ENCODE measurements at places on chromosomes 5 and 9.

DNA sequence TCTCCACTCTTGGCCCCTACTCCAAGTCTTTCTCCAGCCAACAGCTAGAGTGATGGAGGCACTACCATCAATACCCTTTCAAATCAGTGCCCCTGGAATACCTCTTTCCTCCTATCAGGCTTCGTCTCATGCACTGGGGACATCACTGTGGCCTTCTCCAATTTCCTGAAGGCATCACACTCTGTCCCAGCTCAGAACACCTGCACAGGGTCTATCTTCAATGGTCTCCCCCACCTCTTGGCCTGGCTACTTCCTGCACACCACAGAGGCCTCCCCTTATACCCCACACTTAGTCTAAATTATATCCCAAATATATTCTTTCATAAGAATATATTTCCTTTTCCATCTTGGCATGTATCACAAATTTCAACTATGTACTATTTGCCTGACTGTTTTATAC is 34.5 kb downstream of the ECPAS start:
- DNase-seq: no peak

GRCh38 chr9:95100071-95100627 is 217.4 kb downstream of the FANCC start:
- no peak for DNase-seq

GRCh38 chr9:7186175-7186574 is 428.4 kb downstream of the KDM4C start:
- DNase-seq: peak; percentile 9

- DNase-seq: no peak
Measured at GRCh38 chr5:83973925-83974815, 253.5 kb upstream of the HAPLN1 start.

DNA sequence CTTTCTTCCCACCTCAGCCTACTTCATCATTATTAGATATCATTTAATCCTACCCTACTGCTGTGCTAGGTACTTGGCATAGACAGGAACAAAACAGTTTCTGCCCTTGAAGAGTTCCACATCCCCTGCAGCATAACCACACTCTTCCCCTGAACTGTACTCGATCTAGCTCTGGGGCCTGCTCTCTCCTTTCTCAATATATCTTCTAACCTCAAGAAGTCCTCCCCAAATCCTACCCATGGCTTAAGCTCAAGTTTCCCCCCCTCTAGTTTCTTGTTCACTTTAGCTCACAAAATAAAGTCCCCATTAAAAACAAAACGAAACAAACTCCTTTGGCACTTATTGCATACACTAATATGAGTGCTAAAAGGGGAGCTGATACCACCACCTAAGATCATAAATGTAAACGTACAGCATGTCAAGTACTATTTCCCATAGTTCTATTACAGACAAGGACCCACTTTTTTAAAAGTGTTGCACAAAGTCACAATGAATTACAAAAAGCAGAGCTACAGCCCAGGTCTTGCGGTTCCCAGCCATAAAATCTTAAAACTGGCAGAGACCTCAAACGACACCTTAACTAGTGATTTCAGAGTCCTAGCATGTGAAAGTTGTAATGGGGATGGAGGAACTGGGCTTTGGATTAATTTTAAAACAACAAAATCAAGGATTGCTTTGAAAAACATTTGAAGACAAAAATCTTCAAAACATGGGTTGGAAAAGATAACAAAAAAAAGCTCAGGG is 80.7 kb downstream of the PTPDC1 start:
- peak; percentile 53 for DNase-seq

DNA sequence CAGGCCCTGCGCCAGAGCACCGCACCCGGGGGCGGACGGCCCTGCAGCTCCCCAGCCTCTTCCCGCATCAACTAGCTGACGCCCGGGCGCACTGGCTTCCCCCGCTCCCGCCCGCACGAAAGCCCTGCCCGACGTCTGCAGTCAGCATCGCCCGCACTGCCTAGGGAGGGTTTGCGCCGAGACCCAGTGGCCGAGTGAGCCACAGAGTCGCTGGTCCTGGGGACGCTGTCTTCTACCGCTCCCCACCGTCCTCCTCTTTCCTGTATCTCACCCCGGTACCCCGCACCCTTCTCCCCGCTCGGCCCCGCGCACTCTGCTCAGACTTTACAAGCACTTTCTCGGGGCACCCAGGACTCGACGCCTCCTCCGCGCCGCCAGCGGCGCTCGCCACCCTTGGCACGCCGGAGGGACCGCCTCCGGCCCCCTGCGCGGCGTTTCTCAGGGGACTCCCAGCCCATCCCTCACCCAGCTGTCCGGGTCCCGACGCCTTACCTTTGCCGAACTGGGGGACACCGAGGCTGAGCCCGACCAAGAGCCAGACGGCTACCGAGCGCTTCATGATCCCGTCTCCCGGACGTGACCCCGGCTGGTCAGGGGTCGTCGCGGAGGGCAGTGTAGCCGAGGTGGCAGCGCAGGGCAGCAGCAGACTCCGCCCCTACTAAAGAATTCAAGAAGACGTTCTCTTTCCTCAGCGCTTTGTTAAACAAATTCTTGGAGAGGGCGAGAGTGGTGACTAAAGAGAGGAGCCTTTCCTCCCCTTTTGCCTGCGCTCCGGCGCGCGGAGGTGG is 670 bp downstream of the EDIL3 start:
- DNase-seq: no peak

GRCh38 chr5:177595991-177596774 is 3.7 kb upstream of the B4GALT7 start:
- DNase-seq: no peak

DNA sequence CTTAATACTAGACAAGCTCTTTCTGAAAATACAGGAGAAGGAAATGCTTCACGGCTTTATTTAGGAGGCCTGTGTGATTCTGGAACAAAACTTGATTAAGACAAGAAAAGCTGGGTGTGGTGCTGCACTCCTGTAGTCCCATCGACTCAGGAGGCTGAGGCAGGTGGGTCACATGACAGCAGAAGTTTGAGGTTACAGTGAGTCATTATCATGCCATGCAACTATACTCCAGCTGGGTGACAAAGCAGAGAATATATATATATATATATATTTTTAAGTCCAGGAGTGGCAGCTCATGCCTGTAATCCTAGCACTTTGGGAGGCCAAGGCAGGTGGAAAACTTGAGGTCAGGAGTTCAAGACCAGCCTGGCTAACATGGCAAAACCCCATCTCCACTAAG is 33.1 kb upstream of the SPIN1 start:
- no peak for DNase-seq

DNA sequence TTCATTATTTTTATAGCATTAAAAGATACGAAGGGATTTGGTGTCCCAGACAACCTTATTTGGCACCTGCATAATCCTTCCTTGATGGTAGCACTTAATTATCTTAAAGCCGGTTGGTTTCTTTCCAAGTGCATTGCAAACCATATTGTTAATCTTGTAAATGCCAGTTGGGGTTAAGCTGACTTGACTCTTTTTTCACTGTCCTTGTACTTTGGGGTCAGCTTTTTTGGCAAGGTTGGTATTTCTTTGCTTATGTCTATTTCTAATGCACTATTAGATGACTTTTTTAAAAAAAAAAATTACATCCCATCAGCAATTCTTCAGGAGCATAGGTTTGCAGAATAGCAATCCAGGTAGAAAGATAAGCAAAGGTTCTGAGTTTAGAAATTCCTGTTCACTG is 466.8 kb upstream of the TLE4 start:
- DNase-seq: no peak

GRCh38 chr9:106869458-106869857 is 6.5 kb downstream of the ZNF462 start:
- no peak for DNase-seq

DNA sequence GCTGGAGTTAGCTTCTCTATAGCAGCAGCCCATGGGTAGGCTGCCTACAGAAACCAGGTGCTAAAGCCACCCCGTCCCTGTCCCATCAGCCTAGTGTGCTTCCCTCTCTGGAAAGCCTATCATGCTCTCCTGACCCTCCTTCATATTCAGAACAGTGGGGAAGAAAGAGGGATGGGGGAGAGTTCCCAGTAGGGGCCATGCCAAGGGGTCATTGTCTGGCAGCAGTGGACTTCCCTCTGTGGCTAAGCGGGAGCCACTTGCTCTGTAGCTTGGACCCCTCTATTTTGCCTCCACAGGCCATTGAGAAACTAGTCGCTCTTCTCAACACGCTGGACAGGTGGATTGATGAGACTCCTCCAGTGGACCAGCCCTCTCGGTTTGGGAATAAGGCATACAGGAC is 17.5 kb downstream of the PTPA start:
- DNase-seq: no peak

- no peak for DNase-seq
Measured at GRCh38 chr5:168291342-168291963, at the start of gene WWC1. Gene WWC1 (plus strand): TSS chr5:168291645. CDS start chr5:168292153, 508 bp downstream.

DNA sequence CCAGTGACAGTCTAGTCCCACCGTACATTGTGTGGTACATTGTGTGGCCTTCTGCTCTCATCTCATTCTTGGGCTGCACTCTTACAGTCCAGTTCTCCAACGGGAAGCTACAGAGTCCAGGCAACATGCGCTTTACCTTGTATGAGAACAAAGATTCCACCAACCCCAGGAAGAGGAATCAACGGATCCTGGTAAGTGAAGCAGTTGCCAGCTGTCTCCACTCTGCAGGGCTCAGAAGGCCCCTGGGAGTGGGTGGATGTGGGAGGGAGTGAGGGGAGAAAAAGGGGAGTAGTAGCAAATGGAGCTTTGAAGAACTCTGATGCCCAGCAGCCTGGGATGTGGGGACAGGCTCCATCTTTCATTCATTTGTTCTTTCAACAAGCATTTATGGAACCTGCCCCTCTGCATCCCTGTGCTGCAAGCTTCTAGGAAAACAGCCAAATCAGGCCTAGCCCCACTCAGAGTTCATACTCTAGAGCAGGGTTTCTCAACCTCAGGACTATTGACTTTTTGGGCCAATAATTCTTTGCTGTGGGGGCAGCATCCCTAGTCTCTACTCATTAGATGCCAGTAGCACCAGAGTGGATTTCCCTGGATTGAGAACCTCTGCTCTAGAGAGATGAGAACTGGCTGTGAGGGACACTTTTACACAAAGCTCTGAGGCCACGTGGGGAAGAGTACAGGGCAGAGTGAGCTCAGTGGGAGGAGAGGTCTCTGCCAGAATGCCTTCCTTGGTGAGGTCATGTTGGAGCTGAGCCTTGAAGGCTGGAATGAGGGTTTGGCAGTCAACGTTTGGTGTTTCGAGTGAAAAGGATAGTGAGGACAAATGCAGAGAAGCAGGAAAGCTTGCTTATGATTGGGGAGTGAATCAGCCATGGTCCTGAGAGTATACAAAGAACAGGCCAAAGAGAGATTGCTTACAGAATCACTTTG is 1.1 kb downstream of the POLR1E start:
- DNase-seq: no peak

DNA sequence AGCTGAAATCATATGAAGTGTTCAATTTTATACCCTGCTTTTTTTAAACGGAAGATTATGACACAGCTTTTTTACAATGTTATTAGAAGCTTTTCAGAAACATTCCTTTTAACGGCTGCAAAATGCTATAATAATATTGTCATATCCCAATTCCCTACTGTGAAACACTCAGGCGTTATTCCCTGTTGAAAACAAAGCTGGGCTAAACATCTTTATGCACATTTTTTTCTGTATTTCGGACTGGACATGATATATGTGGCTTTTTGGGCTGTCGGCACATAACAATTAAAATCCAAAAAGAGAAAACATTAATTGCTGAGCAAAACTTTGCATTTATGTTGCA is 12.0 kb upstream of the CTSL start:
- no peak for DNase-seq

- no peak for DNase-seq
Measured at GRCh38 chr9:92978345-92978875, 31.1 kb downstream of the FGD3 start.

- DNase-seq: no peak
Measured at GRCh38 chr9:13750639-13751038, 471.1 kb upstream of the MPDZ start.

DNA sequence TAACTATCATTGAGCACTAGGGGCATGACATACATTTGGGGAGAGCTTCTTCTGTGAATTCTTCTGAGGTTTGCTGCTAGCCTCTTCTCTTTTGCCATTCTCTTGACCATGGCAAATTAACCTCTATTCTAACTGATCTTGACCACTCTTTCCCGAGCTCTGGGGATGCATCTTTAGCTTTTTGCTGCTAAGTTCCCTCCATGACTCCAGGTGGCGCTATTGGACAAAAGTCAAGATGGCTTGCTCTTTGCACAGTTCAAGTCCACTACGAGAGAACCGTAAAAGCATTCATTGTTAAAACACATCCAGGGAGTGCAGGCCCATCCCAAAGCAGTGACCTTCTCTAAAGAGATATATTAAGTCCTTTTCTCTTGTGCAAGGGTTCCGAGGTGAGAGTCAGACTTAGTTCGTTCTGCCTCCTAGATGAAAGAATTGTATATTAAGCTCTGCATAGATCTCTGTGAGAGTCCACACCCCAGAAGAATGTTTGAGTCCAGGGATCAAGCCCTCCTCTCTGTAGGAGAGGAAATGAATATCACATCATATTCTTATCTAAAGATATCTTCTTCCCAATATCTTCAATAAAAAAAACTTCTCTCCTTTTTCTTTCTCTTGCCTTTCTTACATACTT is 1152.9 kb upstream of the CDH6 start:
- DNase-seq: peak; percentile 23

GRCh38 chr5:150146235-150146634 is 9.4 kb downstream of the PDGFRB start:
- DNase-seq: no peak

- no peak for DNase-seq
Measured at GRCh38 chr9:27632254-27632653, 59.0 kb upstream of the C9orf72 start.

DNA sequence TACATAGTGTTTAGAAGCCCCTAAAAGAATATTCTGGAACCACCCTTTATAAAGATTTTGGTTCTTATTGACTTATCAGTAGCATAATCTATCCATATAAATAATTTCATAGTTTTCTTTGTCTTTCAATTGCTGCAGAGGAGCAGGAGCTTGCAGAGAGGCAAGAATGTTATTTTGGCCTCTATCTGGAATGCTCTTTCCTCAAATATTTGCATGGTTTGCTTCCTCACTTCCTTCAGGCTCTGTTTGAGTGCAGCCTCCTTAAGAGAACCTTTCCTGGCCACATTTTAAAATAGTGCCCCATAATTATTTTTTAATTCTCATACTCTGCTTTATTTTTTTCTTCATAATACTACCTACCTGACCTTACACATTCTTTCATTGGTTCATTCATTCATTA is 1.5 kb downstream of the C5 start:
- DNase-seq: no peak

DNA sequence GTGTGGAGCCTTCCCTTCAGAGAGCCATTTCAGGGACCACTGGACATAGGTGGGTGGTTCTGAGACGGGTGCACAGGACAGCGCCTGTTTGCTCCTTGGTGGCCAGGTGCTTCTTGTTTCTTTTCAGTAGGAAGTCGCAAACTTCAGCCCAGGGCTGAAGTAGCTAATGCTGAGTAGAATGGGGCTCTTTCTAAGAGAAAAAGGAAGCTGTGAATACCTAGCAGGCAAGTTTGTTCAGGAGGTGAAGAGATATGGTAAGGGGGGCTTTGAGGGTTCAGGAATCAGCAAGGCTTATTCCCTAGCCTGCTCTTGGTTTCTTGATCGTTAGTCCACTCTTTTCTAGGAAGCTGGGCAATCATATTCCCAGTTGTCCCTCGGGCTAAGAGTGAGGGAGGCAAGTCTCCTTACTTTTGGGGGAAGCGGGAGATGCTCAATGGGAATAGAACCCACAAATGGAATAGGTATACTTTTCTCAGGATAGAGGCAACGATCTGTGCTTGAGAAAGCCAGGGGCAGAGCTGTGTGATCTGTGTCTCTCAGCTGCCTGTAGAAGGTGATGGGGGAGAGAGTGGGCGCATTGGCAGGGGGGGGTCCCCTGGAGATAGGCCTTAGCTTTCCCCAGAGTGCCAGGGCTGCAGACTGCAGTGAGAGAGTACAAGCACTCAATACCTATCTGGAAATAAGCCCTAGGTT is 1.9 kb upstream of the PURA start:
- DNase-seq: no peak

GRCh38 chr5:81044868-81045267 is 84.7 kb downstream of the RASGRF2 start:
- DNase-seq: no peak

Measured in GDM1 (cell line).